ENCODE measurements at places on chromosomes 2 and 18. TPM values are rescaled to one million over a fixed set of nuclear protein-coding genes. Genes with fewer than 3 reads are reported as not detected.

DNA sequence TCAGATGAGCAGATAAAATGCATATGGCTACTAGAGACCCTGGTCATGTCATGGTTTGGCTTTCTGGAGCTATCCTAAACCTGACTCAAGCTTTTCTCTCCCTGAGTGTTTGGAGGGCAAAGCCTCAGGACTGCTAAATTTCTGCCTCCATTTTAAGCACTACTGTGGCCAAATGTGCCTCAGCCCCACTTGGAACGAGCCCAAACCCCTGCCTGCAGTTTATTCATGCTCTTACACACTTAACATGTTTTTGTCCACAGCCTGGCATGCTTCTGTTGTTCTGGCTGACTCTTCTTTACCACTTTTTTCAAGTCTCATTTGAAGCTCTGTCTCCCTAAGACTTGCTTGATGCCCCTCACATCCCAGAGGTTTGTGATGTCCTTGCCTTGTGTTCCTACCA, 24.7 kb downstream of the MGAT5 start:
- no peak for DNase-seq

DNA sequence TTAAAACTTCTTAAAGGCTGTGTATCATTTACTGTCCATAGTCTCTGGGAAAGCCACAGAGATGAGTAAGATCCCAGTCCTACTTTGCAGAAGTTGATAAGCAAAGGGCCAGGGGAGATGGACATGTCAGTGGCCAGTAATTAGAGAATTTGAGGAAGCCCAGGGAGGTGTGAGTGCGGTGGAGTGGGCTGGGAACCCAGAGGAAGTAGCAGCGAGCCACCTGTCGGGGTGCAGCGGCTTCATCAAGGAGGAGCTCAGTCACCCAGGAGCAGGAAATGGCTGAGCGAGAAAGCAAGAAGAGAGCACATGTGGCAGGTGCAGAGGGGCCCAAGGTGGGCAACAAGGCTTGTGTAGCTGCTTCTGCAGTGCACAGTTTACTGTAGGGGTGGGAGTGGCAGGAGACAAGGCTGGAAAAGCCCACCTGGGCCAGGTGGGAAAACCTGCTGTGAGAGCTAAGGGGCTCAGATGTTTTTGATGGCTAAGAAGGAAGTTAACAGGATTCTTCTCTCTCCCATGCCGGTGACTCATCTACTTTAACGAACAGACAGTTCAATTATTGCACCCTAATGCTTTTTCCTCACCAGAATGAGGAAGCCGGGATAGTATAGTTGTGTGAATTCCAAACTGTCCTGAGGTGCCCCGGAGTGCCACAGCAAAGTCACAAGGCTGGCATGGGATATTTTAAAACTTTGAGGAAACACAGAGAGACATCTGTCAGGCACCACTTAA, 34.8 kb upstream of the MGAT5 start:
- DNase-seq: no peak

EVX2 gene
- not detected for total RNA-seq

DNA sequence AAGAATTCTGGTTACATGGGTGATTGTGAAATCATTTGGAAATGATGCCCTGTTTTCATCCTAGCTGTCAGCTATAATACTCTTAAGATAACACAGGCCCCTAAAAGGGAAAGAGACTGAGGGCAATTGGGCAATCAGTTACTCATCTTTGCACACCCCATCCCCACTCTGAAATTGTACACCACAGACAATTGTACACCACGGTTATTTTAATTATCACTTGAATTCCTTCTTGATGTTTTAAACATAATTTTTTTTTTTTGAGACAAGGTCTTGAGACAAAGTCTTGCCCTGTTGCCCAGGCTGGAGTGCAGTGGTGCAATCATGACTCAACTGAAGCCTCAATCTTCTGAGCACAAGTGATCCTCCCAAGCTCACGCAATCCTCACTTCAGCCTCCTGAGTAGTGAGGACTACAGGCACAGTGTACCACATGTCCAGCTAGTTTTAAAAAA, 862.4 kb upstream of the ACVR2A start:
- no peak for DNase-seq

DNA sequence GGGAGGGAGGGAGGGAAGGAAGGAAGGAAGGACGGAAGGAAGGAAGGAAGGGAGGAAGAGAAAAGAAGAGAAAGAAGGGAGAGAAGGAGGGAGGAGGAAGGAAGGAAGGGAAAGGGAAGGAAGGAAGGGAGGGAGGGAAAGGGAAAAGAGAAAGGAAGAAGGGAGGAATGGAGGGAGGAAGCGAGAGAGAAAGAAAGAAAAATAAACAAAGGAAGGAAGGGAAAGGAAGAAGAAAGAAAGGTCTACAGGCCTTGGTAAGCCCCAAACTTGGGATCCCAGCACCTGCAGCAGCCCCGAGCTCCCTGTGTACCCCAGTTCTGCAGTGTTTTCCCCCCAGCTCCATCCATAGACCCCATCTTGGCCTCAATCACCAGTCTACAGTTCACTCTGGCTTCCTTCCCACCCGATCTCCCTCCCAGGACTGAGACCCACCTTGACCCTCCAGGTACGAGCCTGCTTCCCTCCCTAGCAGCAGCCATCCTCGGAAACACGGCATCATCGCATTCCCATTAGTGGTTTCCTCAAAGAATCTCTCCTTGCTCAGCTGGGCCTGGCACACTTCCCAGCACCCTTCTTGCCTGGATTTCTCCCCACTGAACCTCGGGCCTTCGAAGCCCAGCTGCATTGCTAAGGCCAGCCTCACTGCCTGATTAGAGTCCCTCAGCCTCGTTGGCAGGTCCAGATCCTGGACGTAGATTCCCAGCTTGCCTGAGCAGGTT, 46.1 kb upstream of the SH3BP4 start:
- no peak for DNase-seq

GRCh38 chr2:20541651-20542050, 94.8 kb downstream of the RHOB start:
- no peak for DNase-seq

DNA sequence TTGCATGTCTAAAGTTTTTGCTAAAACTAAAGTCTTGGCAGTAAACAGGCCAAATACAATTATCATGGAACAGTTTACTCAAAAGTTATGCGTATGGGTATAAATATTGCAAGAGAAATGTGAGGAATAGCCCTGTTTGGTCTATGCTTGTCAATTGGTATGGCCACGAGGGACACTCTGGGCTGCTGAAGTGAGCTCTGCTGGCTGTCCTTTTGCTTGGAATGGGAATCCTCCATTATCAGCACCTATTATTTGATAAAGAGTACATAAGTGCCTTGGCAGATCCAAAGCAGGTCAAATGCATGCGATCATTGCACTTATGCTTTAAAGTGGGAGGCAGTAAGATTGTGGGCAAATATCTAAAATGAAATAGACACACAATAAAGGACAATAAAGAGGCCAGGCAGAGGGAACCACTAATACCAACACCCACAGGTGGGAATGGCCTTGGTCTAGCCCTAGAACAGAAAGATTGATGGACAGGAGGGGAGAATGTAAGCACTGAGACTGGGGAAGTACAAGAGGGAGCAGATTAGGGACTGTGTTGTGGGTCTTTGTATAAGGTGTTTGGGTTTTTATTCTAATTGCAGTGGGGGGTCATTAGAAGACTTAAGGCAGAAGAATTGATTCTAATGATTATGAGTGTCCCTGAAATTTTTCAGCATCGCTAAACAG, 60.0 kb upstream of the NOSTRIN start:
- no peak for DNase-seq

DNA sequence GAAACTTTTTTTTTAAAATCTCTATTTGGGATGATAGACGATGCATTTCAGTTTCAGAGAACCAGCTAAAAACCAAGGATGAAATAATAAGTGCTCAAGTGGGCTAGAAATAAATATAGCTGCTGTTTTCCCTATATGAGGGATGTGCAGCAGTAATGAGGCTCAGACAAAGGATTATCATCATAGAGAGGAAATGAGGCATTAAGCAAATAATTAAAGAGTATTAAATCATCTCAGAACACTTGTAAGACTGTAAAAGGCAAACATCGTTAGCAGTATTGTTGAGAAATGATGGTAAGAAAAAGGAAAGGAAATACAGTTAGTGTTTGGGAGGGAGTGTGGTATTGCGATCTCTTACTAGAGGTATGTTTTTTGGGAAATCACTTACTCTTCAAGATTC, 233.5 kb downstream of the TGIF1 start:
- no peak for DNase-seq

DNA sequence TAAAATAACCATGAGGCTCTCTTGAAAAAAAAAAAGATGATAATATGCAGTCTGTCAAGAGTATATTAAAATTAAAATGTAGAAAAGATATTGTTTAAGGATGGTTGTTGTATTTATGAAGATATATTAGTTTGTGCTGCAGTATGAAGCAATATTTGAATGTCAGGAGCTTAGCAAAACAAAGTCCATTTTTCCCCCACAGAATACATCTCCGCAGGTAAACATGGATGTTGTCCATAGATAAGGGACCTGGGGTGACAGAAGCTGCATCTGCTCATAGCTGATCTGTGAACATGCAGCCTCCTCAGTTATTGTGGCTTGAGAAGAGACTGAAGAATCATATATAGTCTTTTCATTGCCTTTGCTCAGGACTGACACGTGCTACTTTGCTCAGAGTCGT, 366.1 kb upstream of the MMADHC start:
- no peak for DNase-seq

- DNase-seq: no peak
Observed at GRCh38 chr18:54801374-54801773, 26.9 kb upstream of the RAB27B start.

GRCh38 chr2:126975671-126976655, 77.3 kb downstream of the TEX51 start:
- no peak for DNase-seq

- no peak for DNase-seq
Observed at GRCh38 chr18:23359421-23359820, 93.7 kb upstream of the RIOK3 start.

DNA sequence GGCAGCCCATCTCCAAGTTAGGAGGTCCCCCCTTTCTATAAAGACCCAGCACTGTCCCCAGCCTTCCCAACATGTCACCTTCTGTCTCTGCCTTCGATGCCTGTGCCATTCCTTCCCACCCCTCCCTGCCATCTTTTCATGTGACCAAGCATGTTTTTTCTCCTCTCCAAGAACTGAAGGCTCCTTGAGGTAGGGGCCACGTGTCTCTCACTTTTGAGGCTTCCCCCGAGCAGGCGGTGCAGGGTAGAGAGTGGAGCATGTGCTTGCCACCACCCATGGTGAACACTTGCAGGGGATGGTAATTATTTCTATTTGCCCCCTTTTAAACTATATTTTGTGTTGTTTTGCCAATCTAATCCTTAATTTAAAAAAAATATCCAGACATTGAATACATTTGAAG, 168.4 kb downstream of the ACKR3 start:
- no peak for DNase-seq

- DNase-seq: no peak
Observed at GRCh38 chr2:156083763-156084493, 248.6 kb downstream of the NR4A2 start.

DNA sequence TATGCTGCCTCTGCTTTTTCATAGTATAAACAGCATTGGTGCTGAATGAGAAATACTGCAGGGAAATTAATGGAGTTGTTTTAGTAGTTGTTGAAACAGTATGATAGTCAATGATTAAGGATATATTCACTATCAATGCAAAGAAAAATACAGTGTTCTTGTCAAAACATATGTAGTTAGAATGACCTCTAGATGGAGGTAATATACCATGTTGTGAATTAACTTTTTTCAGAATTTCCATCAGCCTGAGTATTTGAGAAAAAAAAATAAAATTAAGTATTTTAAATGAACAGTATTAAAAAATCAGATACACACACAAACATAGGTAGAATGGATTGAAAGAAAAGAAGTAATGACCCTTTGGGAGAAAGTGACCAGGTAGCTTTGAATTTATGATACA, 59.5 kb downstream of the RMDN2 start:
- no peak for DNase-seq

DNA sequence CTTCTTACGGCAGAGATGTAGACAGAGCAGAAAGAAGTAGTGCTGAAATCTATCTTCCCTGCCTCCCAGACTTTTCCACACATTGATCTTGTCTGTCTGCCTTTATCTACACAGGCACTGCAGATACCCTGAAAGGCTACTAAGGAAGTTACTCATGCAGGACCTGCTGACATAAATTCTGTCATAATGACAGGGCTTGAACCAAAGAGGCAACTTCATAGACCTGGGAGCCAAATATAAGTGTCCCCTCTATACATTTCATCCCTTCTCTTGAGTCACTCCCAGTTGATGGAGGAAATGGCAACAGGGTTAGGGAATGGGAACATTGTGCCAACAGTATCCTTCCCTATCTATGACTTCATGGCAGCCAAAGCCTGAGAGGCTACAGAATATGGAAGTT, 157.5 kb downstream of the TNS1 start:
- DNase-seq: no peak

GRCh38 chr2:97911922-97912575, 83.7 kb downstream of the TMEM131 start:
- no peak for DNase-seq

ACMSD gene
- total RNA-seq: 0.24 TPM

CXCR1 gene
- total RNA-seq: 0.52 TPM

POTEJ gene
- not detected for total RNA-seq

ZNF385B gene
- total RNA-seq: 0.39 TPM

- no peak for DNase-seq
Observed at GRCh38 chr18:9658087-9658641, 43.8 kb upstream of the PPP4R1 start.

COPS7B gene
- 10.5 TPM for total RNA-seq

RAB27B gene
- 8.6 TPM for total RNA-seq

- no peak for DNase-seq
Observed at GRCh38 chr2:235855011-235855410, 313.2 kb downstream of the GBX2 start.

GRCh38 chr18:11947214-11948191, 33.8 kb upstream of the IMPA2 start:
- DNase-seq: peak; percentile 96

DNA sequence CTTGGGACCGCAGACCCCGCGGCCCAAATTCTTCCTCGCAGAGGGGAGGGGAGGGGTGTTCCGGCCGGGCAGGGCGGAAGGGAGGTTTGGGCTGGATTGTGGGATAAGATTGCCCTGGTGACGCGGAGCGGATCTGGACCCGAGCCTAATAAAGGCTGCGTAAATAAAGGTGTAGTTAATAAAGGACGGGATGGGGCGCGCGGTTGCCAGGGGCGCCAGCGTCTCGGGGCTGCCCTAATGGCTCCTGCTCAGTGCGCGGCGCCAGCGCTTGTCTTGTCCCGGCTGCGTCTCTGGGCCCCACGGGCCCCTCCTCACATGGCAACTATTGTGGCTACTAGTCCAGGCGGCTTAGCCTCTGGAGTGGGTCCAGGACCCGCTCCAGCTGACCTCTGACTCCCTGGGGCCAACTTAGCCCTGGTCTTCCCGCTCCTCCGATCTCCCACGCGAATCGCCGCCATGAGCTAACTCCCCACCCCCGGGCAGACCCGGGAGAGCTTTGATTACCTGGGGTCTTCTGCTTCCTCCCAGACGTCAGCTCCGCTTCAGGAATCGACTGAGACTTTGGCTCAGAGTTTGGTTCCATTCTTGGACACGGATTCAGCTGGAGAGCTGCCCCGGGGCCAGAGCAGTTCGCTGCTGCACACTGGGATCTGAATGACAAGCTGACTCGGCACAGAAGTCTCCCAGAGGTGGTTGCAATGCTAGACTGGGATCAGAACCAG, 36.5 kb downstream of the SLC25A52 start:
- peak; percentile 9 for DNase-seq

Data from pancreas (tissue), 10 donors.